Body of pancreas (tissue), 4 donors: ENCODE measurements at places on chromosomes 16 and 17. TPM values are rescaled to one million over a fixed set of nuclear protein-coding genes. Genes with fewer than 3 reads are reported as not detected.

GRCh38 chr16:79163691-79164387 lies 436.7 kb downstream of the MAF start:
- H3K4me3 ChIP-seq = no peak overlapping the region
- no peak for DNase-seq
- no peak overlapping the region for H3K27ac ChIP-seq
- no peaks in the 10 kb centered on the region for H3K36me3 ChIP-seq
- no peaks in the 10 kb centered on the region for H3K27me3 ChIP-seq
- H3K4me1 ChIP-seq = no peaks in the 10 kb centered on the region

- no peak overlapping the region for H3K4me3 ChIP-seq
- H3K36me3 ChIP-seq = peaks cover 9% of the 10 kb centered on the region
- H3K27me3 ChIP-seq = no peaks in the 10 kb centered on the region
- no peak for DNase-seq
- H3K4me1 ChIP-seq = peaks cover 33% of the 10 kb centered on the region
Observed at GRCh38 chr16:1689853-1690252, 11.8 kb downstream of the JPT2 start.

GRCh38 chr16:65195998-65196397 lies 74.1 kb upstream of the CDH11 start:
- H3K36me3 ChIP-seq = no peaks in the 10 kb centered on the region
- no peak overlapping the region for H3K27ac ChIP-seq
- H3K27me3 ChIP-seq = no peaks in the 10 kb centered on the region

Gene CCR7
- total RNA-seq = 0.26 TPM

- DNase-seq = peak; percentile 85
- H3K36me3 ChIP-seq = no peaks in the 10 kb centered on the region
- peak within 1 kb of the TSS; percentile 70 for H3K4me3 ChIP-seq
- peaks cover 49% of the 10 kb centered on the region for H3K4me1 ChIP-seq
- peak within 1 kb of the TSS; percentile 85 for H3K27ac ChIP-seq
Observed at GRCh38 chr17:79009397-79010303, at the start of gene CANT1. TSS of gene CANT1 (minus strand) at chr17:79009764. CDS start at chr17:78997622, 12,142 bp downstream.

- H3K4me3 ChIP-seq = no peak overlapping the region
- no peaks in the 10 kb centered on the region for H3K27me3 ChIP-seq
- DNase-seq = peak; percentile 68
- peaks cover 32% of the 10 kb centered on the region for H3K36me3 ChIP-seq
- no peaks in the 10 kb centered on the region for H3K4me1 ChIP-seq
Observed at GRCh38 chr16:67883872-67884261, 818 bp upstream of the NRN1L start.

- no peak for DNase-seq
- no peak overlapping the region for H3K27ac ChIP-seq
- no peaks in the 10 kb centered on the region for H3K36me3 ChIP-seq
- peaks cover 5% of the 10 kb centered on the region for H3K27me3 ChIP-seq
- H3K4me1 ChIP-seq = no peaks in the 10 kb centered on the region
- no peak overlapping the region for H3K4me3 ChIP-seq
Observed at GRCh38 chr17:48515925-48516900, 14.6 kb downstream of the HOXB1 start.

- no peak for DNase-seq
- no peaks in the 10 kb centered on the region for H3K4me1 ChIP-seq
- no peaks in the 10 kb centered on the region for H3K36me3 ChIP-seq
- no peak overlapping the region for H3K27ac ChIP-seq
Observed at GRCh38 chr16:23029733-23030420, 119.4 kb downstream of the USP31 start.

Gene POLR3K
- total RNA-seq = 5.6 TPM

Gene BICDL2
- total RNA-seq = 132 TPM

Gene MMP28
- total RNA-seq = 15.2 TPM

DNA sequence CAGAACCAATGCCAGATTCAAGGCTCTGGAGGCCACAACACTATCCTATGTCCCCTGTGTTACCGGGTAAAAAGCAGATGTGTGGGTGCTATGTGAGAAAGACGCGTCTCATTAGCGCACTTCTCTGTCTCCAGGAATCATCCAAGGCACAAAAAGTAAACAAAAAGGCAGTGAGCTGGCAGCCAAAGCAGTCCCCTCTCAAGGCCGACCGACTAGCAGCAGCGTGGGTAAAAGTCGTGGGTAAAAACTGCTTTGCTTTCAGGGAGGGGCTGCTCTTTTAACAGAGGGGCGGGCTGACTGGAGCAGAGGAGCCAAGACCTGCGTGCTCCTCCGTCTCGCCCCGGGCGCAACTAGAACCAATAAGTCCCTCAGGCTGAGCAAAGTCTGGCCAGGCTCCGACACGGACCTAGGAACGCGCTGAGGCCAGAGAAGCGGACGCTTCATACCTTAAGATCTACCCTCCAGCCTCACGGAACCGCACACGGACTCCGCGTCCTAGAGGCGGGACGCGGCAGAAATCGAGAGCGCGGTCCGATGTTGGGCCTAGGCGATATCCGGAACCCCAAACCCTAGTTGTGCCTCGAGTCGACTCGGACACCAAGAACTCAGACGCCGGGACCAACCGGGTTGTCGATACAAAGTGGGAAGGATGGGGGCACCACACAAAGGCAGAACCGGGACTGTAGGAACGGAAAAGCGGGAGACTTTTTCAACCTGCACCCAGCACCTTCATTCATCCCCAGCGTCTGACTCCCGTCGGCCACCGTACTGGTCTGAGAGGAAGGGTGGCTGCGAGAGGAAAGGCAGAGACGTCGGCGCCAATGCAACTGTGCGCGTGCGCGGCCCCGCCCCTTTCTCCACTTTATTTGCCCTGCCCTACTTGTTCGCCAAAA lies at the start of gene INTS2:
Gene INTS2, minus strand, starts transcription at position 775 of the 893 bp plus-strand sequence. CDS start 1,338 bp downstream, outside the sequence.
- no peaks in the 10 kb centered on the region for H3K36me3 ChIP-seq
- no peaks in the 10 kb centered on the region for H3K27me3 ChIP-seq
- peak within 1 kb of the TSS; percentile 70 for H3K27ac ChIP-seq
- H3K4me1 ChIP-seq = peaks cover 12% of the 10 kb centered on the region
- peak within 1 kb of the TSS; percentile 60 for H3K4me3 ChIP-seq
- DNase-seq = peak; percentile 95

- DNase-seq = peak; percentile 42
- no peaks in the 10 kb centered on the region for H3K27me3 ChIP-seq
- H3K4me1 ChIP-seq = peaks cover 28% of the 10 kb centered on the region
Observed at GRCh38 chr17:2084766-2085647, 30.1 kb downstream of the HIC1 start.

Gene KCNJ16
- 53.4 TPM for total RNA-seq

Gene BCO1
- not detected for total RNA-seq

Gene EPX
- not detected for total RNA-seq

Gene SMYD4
- 7.0 TPM for total RNA-seq

- H3K27me3 ChIP-seq = no peaks in the 10 kb centered on the region
- no peaks in the 10 kb centered on the region for H3K4me1 ChIP-seq
- H3K27ac ChIP-seq = no peak overlapping the region
- no peak for DNase-seq
- H3K36me3 ChIP-seq = no peaks in the 10 kb centered on the region
- H3K4me3 ChIP-seq = no peak overlapping the region
Observed at GRCh38 chr17:12548558-12548957, 117.1 kb upstream of the MYOCD start.

Gene TNFRSF13B
- total RNA-seq = not detected

Gene GALR2
- 0.52 TPM for total RNA-seq

DNA sequence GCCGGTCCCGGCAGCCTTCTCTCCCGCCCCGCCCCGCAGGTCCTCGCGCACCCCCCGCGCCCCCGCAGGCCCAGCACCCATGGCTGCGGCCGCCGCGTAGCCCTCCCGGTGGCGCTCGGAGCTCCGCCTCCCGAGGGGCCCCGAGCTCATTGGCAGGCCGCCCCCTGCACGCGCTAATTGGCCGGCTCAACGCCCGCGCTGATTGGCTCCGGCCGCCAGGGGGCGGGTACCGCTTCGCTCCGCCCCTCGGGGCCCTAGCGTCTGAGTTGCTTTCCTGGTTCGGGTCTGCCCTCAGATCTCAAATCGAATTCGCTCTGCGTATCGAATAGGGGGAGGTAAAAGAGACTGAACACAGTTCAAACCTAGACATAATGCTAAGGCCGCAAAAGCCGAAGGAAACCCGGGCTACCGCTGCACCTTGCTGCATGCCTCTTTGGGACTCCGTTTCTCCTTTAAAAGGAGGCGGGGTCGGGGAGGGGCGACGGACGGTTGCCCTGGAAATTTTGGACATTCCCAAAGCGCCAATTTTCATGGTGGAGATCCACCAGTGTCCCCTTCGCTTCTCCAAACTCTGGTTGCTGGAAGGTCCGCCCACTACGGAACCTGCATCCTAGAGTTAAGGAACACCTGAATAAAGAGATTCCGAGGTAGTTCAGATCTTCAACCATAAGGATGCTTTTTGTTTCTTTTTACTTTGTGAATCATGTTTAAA lies at the start of gene DEXI:
Gene DEXI, minus strand, starts transcription at position 117 of the 712 bp plus-strand sequence. CDS start 463 bp downstream, outside the sequence.
- no peaks in the 10 kb centered on the region for H3K36me3 ChIP-seq
- peak within 1 kb of the TSS; percentile 84 for H3K27ac ChIP-seq
- H3K4me3 ChIP-seq = peak within 1 kb of the TSS; percentile 63
- no peaks in the 10 kb centered on the region for H3K27me3 ChIP-seq

- no peak overlapping the region for H3K4me3 ChIP-seq
- H3K4me1 ChIP-seq = no peaks in the 10 kb centered on the region
- H3K36me3 ChIP-seq = no peaks in the 10 kb centered on the region
- no peak for DNase-seq
- H3K27ac ChIP-seq = no peak overlapping the region
Observed at GRCh38 chr16:4676831-4677230, 16.5 kb upstream of the NUDT16L1 start.

Gene CD300LG
- total RNA-seq = 1.8 TPM

DNA sequence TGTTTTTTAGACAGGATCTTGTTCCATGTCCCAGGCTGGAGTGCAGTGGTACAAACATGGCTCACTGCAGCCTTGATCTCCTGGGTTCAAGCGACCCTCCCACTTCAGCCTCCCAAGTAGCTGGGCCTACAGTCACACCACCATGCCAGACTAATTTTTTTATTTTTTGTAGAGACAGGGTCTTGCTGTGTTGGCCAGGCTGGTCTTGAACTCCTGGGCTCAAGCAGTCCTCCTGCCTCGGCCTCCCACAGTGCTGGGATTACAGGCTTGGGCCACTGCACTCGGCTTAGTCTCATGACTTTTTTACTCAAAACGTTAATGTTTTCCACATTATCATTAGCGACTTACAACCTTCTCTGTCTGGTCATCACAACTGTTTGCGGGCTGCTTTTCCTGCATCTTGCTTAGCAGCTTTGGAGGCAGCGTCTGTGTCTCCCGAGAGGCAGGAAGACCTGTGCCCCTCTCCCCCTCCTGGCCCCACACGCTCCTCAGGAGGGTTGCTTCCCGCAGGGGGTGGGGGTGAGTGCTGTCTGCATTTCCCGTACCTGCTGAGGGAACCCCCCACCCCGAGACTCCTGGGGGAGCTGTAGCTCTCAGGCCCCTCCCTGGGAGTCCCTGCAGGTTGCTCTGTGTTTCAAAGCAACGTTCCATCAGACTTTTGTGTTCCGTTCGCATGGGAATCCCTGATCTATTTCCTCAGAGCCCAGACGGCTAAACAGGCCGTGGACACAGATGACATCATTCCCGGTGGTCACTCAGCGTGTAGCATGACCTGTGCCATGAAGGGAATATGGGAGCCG lies 52.6 kb downstream of the PGS1 start:
- H3K27ac ChIP-seq = no peak overlapping the region
- no peaks in the 10 kb centered on the region for H3K4me1 ChIP-seq
- H3K4me3 ChIP-seq = no peak overlapping the region
- no peaks in the 10 kb centered on the region for H3K27me3 ChIP-seq
- H3K36me3 ChIP-seq = peaks cover 8% of the 10 kb centered on the region

GRCh38 chr17:12369065-12369464 lies 296.6 kb upstream of the MYOCD start:
- no peak for DNase-seq
- H3K4me1 ChIP-seq = no peaks in the 10 kb centered on the region
- H3K4me3 ChIP-seq = no peak overlapping the region
- H3K27ac ChIP-seq = no peak overlapping the region
- H3K36me3 ChIP-seq = no peaks in the 10 kb centered on the region

Gene ACSM2A
- total RNA-seq = not detected

DNA sequence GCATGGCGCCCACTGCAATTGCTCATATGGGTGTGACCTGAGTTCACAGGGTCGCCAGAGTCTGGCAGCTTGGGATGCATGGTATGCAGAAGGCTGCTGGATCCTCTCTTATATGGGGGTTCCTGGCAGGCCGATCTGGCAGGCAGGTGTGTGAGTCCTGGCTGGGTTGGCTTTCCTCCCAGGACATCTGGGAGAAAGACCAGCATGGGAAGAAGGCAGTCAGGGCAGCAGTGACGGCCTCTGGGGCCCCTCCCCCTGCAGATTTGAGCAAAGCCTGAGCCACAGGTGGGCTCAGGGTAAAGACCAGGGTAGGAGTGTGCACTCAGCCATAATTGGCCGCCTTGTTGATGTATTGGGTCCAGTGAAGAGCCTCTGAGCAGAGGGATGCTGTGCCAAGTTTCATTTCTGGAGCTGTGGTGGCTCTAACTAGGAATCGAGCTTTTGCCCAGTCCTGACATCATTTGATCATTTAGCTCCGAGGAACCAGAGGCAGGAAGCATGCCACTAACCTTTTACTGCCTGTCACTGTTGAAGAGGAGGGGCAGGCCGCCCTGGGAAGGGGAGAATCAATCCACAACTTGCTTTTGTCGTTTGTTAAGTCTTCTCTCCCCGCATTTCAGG lies 174.3 kb downstream of the CCDC182 start:
- H3K4me3 ChIP-seq = no peak overlapping the region
- no peak for DNase-seq
- no peaks in the 10 kb centered on the region for H3K36me3 ChIP-seq

Gene NUPR1
- 32.0 TPM for total RNA-seq

DNA sequence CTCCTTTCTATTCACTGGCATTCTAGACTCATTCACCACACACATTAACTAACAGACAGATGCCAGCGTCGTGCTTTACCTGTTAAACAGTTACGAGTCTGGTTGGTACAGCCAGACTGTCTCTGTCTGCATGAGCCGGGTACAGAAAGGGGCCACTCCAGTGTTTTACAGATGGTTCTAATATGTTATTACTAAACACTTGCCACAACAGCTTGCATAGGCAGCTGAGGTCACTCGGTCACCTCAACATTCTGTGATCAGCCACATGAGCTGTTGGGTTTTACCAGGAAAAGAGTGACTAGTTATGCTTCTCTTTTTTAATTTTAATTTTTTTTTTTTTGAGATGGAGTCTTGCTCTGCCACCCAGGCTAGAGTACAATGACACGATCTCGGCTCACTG lies 25.2 kb downstream of the CD300A start:
- H3K4me3 ChIP-seq = no peak overlapping the region
- H3K27ac ChIP-seq = no peak overlapping the region
- H3K36me3 ChIP-seq = no peaks in the 10 kb centered on the region
- no peaks in the 10 kb centered on the region for H3K27me3 ChIP-seq
- DNase-seq = no peak

DNA sequence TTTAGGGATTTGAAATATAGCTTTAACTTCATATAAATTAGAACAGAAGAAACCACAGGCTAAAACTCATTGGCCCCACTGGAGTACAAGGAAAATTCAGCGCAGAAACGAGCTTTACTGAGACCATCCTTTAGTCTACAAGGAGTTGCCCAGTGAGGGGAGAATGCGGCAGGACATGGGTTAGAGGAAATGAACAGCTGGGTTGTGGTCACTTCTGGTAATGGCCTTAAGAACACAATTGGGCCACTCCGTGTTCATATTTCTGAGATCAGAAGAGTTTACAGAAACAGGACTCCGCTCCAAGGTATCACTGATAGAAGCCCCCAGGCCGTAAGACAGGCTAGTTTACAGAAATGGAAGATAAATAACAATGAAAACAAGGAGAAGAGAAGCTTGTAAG lies 188.3 kb downstream of the ZFHX3 start:
- H3K4me3 ChIP-seq = no peak overlapping the region
- H3K27me3 ChIP-seq = no peaks in the 10 kb centered on the region
- H3K36me3 ChIP-seq = no peaks in the 10 kb centered on the region
- DNase-seq = no peak
- peaks cover 29% of the 10 kb centered on the region for H3K4me1 ChIP-seq

GRCh38 chr17:59093702-59094231 lies 12.9 kb downstream of the TRIM37 start:
- H3K27me3 ChIP-seq = no peaks in the 10 kb centered on the region
- no peak overlapping the region for H3K4me3 ChIP-seq
- no peak overlapping the region for H3K27ac ChIP-seq
- DNase-seq = peak; percentile 29
